ENCODE measurements at places on chromosomes 12 and 14. TPM values are rescaled to one million over a fixed set of nuclear protein-coding genes. Genes with fewer than 3 reads are reported as not detected.

The EAPP gene
- total RNA-seq: 63.9 TPM

The COX8C gene
- total RNA-seq: not detected

The BEGAIN gene
- total RNA-seq: not detected

The ZNF891 gene
- 0.92 TPM for total RNA-seq

The MIP gene
- total RNA-seq: not detected

The MYF6 gene
- total RNA-seq: not detected

The CLEC4C gene
- not detected for total RNA-seq

The DNAJC22 gene
- total RNA-seq: 6.0 TPM

The EP400 gene
- 5.1 TPM for total RNA-seq

The SDSL gene
- 17.5 TPM for total RNA-seq

The CIDEB gene
- 1.8 TPM for total RNA-seq

The ENDOU gene
- not detected for total RNA-seq

The GOLT1B gene
- total RNA-seq: 56.8 TPM

The CIT gene
- total RNA-seq: 5.1 TPM

The GLS2 gene
- not detected for total RNA-seq

The ANKRD9 gene
- 17.8 TPM for total RNA-seq

The GPRC5A gene
- total RNA-seq: 25.9 TPM

The RHEBL1 gene
- not detected for total RNA-seq

The IL31 gene
- total RNA-seq: not detected

Measured in smooth muscle cell of bladder (primary cell).